ENCODE measurements at places on chromosomes 13 and 19.
A peak's percentile ranks its signal among the peaks of the same experiment; 100 is the strongest.

GRCh38 chr13:103371271-103371670 is 305.1 kb upstream of the SLC10A2 start:
- DNase-seq: no peak

DNA sequence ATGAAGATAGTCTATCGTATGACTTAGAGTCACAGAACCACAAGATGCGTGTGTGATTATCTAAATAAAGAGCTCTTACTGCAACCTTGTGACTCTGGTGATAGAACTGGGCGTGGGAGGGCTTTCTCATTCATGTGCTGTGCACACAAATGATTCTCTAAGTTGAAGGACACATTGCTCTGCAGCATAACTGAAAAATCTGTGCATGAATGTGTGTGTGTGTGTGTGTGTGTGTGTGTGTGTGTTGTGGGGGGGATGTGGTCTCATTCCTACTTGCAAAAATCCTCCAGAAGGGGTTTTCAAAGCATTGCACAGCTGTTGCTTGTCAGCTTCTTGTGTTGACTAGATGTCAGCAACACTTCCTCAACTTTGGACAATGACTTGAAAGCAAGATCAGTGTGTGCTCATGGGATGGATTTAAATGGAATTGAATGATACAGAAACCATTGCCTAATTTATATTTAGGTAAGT is 22.4 kb downstream of the LRCH1 start:
- DNase-seq: peak; percentile 63

DNA sequence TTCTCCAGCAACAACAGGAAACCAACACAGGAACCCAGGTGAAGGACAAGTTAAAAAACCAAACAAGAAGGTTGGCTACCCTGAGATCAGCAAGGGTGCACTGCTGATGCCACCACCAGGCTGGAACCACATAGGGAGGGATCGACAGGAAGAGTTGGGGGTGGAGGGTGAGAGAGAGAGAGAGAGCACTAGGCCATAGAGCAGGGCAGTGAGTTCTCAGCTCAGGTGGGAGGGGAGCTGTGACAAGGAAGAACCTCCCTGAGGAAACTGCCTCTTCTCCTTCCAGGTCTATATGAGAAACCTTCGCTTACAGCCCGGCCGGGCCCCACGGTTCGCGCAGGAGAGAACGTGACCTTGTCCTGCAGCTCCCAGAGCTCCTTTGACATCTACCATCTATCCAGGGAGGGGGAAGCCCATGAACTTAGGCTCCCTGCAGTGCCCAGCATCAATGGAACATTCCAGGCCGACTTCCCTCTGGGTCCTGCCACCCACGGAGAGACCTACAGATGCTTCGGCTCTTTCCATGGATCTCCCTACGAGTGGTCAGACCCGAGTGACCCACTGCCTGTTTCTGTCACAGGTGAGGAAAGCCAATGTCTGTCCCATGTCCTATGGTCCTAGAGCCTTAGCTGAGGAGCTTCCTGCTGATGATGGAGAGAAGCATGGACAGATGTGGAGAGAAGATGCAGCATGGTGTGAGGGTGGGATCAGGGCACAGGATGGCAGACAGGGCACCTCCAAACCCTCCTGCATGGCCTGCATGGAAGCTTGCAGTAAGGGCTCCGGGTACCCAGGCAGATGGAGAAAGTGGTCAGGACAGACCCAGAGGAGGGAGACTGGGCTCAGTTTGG is 2.5 kb downstream of the KIR2DL4 start:
- no peak for DNase-seq

GRCh38 chr19:32830231-32831014 is 39.1 kb downstream of the SLC7A9 start:
- no peak for DNase-seq

GRCh38 chr13:26727633-26728032 is 33.0 kb downstream of the GPR12 start:
- DNase-seq: no peak

Measured in hematopoietic multipotent progenitor cell treated with erythropoietin and hydrocortisone succinate and interleukin-3 and kit ligand, for 4 days (in vitro differentiated cells).